ENCODE measurements at places on chromosomes 1 and 21. TPM values are rescaled to one million over a fixed set of nuclear protein-coding genes. Genes with fewer than 3 reads are reported as not detected.

PTGFRN gene
- 0.17 TPM for polyA plus RNA-seq

FCRL2 gene
- not detected for polyA plus RNA-seq

CHD5 gene
- not detected for polyA plus RNA-seq

NBPF4 gene
- polyA plus RNA-seq: not detected

HCN3 gene
- not detected for polyA plus RNA-seq

ZBED6 gene
- polyA plus RNA-seq: 0.19 TPM

DNA sequence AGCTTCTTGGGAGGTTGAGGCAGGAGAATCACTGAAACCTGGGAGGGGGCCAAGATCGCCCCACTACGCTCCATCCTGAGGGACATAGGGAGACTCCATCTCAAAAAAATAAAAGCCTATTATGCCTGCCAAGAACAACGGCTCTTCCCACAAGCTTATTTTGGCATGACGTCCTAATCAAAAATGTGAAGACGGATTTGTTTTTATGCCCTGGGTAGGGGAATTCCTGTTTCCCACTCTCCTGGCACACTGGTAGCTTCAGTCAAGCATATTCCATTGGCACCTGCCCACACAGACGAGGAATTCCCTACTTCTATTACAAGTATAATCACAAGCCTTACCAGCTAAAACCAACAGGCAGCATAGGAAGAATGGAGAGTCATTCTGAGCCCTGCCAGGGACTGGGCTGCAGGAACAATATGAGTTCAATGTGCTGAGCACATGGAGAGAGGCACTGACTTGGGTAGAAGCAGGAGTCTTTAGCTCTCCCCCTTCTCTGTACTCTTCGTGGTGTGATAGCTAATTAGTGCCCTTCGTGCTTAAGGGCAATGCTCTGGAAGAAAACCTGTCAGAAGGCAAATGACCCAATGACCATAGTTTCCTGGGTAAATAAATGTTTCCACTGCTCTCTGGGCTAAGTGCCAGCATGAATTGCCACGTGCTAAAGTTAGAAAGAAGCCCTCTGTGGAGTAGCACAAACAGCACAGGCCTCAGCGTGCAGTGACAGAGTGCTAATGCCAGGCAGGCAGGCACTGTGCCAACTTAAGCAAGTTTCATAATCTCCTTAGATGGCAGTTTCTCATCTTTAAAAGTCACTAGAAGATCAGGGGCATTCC lies 16.8 kb downstream of the TNFSF4 start:
- no peaks in the 10 kb centered on the region for H3K27me3 ChIP-seq
- no peak overlapping the region for H3K27ac ChIP-seq
- H3K4me1 ChIP-seq: peaks cover 22% of the 10 kb centered on the region
- H3K36me3 ChIP-seq: peaks cover 17% of the 10 kb centered on the region
- DNase-seq: no peak
- no peak overlapping the region for H3K4me3 ChIP-seq

- H3K27me3 ChIP-seq: no peaks in the 10 kb centered on the region
- no peaks in the 10 kb centered on the region for H3K4me1 ChIP-seq
- no peak overlapping the region for H3K27ac ChIP-seq
- H3K4me3 ChIP-seq: no peak overlapping the region
- no peak for DNase-seq
These were observed 74.0 kb upstream of the KCNE2 start for GRCh38 chr21:34289856-34290255.

DNA sequence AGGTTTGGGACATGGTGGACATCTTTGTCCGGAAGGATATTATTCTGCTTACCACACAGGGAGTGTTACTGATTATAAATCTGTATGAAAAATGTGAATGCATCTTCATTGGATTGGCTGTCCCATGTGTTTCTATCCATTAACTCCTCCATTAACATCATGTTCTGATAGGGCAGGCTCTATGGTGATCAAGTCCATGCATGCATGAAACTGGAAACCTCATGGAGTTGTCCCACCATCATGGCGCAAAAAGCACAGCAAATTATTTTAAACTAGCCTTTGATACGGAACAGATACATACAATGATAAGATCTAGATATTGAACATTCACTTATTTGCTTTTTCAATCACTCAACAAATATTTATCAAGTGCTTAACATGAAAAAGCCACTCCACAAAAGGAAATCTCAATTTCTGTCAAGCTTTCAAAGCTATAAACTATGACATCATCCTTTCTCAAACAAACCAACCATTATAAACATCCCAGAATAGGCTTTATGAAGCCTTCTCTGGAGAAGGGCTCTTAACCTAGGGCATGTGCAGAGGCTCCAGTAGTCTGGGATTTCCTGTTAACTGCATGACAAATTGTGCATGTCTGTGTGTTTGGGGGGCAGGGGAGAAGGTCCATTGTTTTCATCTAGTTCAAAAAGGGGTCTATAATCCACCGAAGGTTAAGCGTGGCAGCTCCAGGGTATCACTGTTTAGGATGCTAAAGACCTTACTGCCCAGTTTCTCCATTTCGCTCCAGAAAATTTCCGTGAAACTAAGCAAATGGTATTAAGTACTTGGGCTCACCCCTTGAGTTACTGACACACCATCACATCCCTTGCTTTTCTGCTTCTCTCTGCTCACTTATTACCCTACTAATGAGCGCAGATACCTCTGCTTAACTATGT lies 46.1 kb downstream of the ADAMTS1 start:
- peaks cover 10% of the 10 kb centered on the region for H3K27me3 ChIP-seq
- H3K27ac ChIP-seq: no peak overlapping the region
- no peak for DNase-seq
- no peak overlapping the region for H3K4me3 ChIP-seq
- H3K36me3 ChIP-seq: no peaks in the 10 kb centered on the region

DNA sequence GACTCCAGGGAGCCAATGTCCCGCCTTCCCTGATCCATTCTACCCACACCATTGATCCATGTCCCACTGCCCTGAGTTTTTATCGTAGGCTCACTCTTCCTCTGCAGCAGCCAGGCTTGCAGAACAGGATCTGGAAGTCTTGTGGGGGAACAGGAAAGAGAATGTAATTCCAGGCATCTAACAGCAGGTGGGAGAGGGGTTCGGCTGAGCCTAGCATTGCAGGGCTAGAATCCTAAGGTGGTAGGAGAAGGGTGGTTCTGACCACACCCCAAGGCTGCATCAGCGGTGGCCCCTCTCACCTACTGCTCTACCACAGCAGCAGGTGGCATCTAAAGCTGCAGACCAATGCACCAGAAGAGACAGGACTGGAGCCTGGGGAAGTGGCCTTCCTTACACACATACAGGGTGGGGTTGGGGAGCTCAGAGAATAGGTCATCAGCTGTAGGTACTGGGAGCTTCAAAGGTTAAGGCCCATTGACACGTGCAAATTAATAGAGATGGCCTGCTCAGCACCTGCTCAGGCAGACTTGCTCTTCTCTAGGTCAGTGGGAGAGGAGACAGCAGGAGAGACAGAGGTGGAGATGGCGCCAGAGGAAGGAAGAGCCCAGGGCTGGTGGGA lies 20.5 kb downstream of the KNCN start:
- H3K27me3 ChIP-seq: peaks cover 5% of the 10 kb centered on the region
- no peak for DNase-seq
- no peak overlapping the region for H3K27ac ChIP-seq

DNA sequence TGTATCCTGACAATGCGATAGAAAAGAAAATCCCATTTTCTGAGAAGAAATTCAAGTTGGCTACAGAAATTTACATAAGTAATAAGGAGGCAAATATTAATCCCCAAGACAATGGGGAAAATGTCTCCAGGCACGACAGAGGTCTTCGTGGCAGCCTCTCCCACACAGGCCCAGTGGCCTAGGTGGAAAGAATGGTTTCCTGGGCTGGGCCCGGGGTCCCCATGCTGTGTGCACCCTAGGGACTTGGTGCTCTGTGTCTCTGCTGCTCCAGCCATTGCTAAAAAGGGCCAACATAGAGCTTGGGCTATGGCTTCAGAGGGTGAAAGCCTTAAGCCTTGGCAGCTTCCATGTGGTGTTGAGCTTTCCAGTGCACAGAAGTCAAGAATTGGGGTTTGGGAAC lies 102.5 kb upstream of the LYPLAL1 start:
- no peak overlapping the region for H3K4me3 ChIP-seq
- H3K4me1 ChIP-seq: no peaks in the 10 kb centered on the region
- no peaks in the 10 kb centered on the region for H3K36me3 ChIP-seq
- no peak overlapping the region for H3K27ac ChIP-seq

- H3K27ac ChIP-seq: no peak overlapping the region
- no peaks in the 10 kb centered on the region for H3K4me1 ChIP-seq
- no peak overlapping the region for H3K4me3 ChIP-seq
- H3K36me3 ChIP-seq: no peaks in the 10 kb centered on the region
- peaks cover 1% of the 10 kb centered on the region for H3K27me3 ChIP-seq
These were observed 34.7 kb downstream of the S100A10 start for GRCh38 chr1:151958959-151959358.

DNA sequence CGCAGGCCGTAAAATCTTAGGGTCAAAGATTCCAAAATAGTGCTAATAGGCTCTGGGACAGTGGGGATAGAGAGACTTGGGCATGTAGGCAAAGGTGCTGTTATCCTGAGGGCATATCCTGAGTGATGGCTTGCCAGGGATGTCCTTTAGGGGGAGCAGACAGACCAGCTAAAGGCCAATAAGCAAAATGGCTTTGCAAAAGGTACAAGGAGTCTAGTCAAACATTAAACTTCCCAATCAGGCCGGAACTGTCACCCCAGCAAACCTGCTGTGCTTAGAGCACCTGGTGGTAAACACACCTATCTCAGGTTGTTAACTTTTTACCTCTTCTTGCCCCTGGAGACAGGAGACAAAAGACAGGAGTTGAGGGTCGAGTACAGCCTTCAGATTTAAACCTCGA lies 49.1 kb downstream of the TRABD2B start:
- no peaks in the 10 kb centered on the region for H3K4me1 ChIP-seq
- DNase-seq: no peak
- H3K27ac ChIP-seq: no peak overlapping the region
- no peaks in the 10 kb centered on the region for H3K36me3 ChIP-seq

- H3K4me3 ChIP-seq: no peak overlapping the region
- H3K27ac ChIP-seq: no peak overlapping the region
- H3K4me1 ChIP-seq: no peaks in the 10 kb centered on the region
- H3K36me3 ChIP-seq: no peaks in the 10 kb centered on the region
- no peak for DNase-seq
These were observed 18.9 kb downstream of the NOS1AP start for GRCh38 chr1:162088281-162088969.

GRCh38 chr1:186189156-186189555 lies 185.9 kb downstream of the TPR start:
- no peak overlapping the region for H3K4me3 ChIP-seq
- H3K27me3 ChIP-seq: no peaks in the 10 kb centered on the region
- H3K36me3 ChIP-seq: peaks cover 3% of the 10 kb centered on the region
- H3K4me1 ChIP-seq: peaks cover 2% of the 10 kb centered on the region

GRCh38 chr1:47663286-47663685 lies 225.4 kb downstream of the FOXD2 start:
- H3K36me3 ChIP-seq: no peaks in the 10 kb centered on the region
- no peak overlapping the region for H3K4me3 ChIP-seq
- no peaks in the 10 kb centered on the region for H3K4me1 ChIP-seq
- H3K27ac ChIP-seq: no peak overlapping the region
- peaks cover 2% of the 10 kb centered on the region for H3K27me3 ChIP-seq

- H3K27ac ChIP-seq: no peak overlapping the region
- H3K4me1 ChIP-seq: no peaks in the 10 kb centered on the region
- H3K36me3 ChIP-seq: no peaks in the 10 kb centered on the region
- DNase-seq: no peak
These were observed 566.8 kb upstream of the USP24 start for GRCh38 chr1:55781944-55782482.

DNA sequence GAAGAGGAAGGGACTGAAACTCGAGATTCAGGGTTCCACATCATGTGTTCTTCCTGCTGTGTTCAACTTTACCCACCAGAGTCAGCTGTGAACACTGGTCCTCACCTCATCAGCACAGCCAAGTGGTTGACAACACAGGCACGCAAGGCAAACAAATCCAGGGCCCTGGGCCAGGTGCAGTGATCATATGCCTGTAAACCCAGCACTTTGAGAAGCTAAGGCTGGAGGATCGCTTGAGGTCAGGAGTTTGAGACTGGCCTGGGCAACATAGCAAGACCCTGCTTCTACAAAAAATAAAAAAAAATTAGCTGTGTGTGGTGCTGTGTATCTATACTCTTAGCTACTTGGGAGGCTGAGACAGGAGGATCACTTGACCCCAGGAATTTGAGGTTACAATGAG lies 8.4 kb upstream of the XKR8 start:
- H3K4me1 ChIP-seq: no peaks in the 10 kb centered on the region
- no peak overlapping the region for H3K27ac ChIP-seq
- no peak for DNase-seq
- no peak overlapping the region for H3K4me3 ChIP-seq

GRCh38 chr1:15799004-15799867 lies 8.2 kb downstream of the UQCRHL start:
- no peaks in the 10 kb centered on the region for H3K36me3 ChIP-seq
- no peak for DNase-seq
- no peaks in the 10 kb centered on the region for H3K4me1 ChIP-seq
- H3K4me3 ChIP-seq: no peak overlapping the region
- no peak overlapping the region for H3K27ac ChIP-seq
- H3K27me3 ChIP-seq: no peaks in the 10 kb centered on the region

- H3K4me1 ChIP-seq: peaks cover 28% of the 10 kb centered on the region
- no peaks in the 10 kb centered on the region for H3K36me3 ChIP-seq
- peak overlapping the region; percentile 85 for H3K4me3 ChIP-seq
These were observed 884 bp downstream of the LHX4 start for GRCh38 chr1:180230791-180231505.

DNA sequence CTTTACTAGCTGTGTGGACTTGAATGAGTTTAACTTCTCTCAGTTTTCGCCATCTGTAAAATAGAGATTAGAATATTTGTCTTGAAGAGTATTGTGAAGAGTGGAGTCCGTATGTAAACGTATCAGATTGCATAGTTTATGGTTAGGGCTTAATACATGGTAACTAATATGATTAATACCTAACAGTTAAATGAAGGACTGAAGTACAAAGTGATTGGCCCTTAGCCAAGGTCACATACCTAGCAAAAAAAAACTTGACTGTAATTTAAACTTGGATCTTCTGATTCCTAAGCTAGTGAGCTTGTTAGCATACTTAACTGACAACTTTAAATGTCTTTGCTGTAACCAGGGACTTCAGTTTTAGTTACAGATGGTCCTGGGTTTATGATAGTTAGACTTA lies 1.9 kb downstream of the GIPC2 start:
- no peaks in the 10 kb centered on the region for H3K36me3 ChIP-seq
- H3K27ac ChIP-seq: no peak overlapping the region
- peaks cover 18% of the 10 kb centered on the region for H3K4me1 ChIP-seq
- DNase-seq: no peak
- peaks cover 22% of the 10 kb centered on the region for H3K27me3 ChIP-seq
- H3K4me3 ChIP-seq: no peak overlapping the region

Data from immature natural killer cell (primary cell).